Cerebellum (tissue), 4 donors: ENCODE measurements at places on chromosomes 13 and 19.

GRCh38 chr13:97583907-97584497, 150.0 kb downstream of the RAP2A start:
- no peak for DNase-seq

DNA sequence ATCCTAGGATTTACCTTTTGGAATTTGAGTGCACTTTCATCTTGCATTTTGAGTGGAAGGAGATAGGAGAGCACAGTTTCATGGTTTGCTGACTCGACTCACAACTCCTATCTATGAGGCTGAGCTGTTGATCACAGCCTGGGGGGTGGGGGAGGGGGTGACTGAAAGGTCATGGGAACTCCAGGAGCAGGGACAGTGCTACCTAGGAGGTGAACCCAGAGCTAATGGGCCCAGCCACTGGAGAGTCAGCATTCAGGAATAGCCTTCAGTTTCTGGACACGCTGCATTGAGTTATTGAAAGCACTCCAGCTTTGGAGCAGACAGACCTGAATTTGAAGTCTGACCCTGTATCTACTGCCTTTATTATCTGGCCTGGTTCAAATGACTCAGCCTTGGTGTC, 339.9 kb downstream of the SLC7A1 start:
- no peak for DNase-seq

DNA sequence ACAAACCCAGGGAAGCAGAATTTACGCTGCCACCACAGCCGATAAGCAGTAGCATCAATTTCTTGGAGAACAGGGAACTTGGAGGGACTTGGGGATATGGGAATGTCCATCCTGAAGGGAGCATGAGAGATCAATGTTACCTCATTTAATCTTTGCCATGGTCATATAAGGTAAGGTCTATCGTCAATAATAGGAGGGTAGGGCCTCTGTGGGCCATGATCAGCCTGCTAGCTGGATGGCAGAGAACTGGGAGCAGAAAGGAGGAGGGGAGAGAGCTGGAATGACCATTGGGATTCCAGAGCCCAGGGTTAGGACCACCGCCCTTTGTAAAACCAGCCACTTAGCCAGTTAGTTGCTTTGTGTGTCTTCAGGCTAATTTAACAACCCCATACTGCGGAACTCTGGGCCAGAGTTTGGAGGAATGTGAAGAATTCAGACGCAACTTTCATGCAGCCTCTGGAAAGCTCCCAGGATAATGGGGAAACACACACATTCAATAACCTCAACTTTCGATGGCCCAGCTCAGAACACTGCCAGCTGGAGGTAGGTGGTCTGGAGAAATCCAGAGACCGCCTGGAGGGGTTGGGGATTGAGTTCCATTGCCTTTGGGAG, 40.3 kb downstream of the ZNF557 start:
- no peak for DNase-seq

GRCh38 chr13:46803586-46803985, 6.6 kb upstream of the ESD start:
- DNase-seq: no peak
